HT1080 (cell line): ENCODE measurements at places on chromosomes 16 and 17. TPM values are rescaled to one million over a fixed set of nuclear protein-coding genes. Genes with fewer than 3 reads are reported as not detected.

SAMD14 gene
- 0.50 TPM in 1 of 2 replicates, not detected in the other for total RNA-seq

SLC6A2 gene
- not detected in 2 replicates for total RNA-seq

DNA sequence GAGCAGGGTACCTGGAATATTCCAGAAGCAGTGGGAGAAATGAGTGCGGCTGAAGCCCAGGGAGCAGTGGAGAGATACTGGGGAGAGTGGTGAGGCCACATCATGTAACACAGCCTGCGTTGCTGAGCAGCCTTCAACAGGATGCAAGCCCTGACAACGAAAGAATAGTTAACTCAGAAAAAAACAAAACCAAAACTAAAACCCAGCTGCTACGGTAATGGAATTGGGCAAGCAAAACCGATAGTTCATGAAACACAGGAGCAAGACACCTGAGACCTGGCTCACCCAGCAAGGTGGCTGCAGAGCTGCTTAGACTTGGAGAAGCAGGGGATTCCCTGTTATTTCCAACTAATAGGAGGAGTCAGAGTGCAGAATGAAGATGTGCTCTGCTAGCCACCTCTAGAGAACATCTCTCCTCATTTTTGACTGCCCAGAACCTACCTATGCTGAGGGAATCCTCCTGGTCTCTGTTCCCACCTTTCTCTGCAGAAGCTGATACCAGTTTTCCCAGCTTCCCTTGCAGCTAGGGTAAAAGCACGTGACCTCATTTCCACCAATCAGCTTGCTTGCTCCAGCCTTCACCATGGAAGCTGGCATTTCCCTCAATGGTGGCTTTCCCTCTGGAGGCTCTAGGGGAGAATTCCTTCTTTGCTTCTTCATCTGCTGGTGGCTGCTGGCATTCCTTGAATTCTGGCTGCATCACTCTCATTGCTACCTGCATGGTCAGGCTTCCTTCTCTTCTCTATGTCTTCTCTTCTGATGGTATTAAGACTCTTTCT, 59.4 kb upstream of the XYLT1 start:
- no peak for DNase-seq

DNA sequence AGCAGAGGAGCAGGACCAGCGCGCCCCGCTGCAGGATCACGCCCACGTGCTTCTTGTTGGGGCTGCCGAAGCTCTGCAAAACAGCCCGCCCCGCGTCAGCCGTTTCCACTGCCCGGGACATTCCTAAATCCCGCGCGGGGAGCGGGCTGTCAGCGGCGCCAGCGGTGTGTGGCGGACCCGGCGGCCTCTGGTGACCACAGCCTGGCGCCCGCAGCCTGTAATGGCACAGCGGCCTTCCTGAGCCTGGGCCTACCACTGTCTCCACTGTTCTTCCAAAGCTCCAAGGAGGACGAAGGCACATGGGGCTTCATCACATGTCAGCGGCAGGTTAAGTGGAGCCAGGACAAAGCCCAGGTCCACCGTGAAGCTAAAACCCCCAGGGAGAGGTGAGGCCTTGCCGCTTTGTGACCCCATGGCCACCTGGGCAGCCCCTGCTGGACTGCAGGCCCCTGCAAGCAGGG, 2.5 kb downstream of the SLC47A2 start:
- no peak for DNase-seq

DNA sequence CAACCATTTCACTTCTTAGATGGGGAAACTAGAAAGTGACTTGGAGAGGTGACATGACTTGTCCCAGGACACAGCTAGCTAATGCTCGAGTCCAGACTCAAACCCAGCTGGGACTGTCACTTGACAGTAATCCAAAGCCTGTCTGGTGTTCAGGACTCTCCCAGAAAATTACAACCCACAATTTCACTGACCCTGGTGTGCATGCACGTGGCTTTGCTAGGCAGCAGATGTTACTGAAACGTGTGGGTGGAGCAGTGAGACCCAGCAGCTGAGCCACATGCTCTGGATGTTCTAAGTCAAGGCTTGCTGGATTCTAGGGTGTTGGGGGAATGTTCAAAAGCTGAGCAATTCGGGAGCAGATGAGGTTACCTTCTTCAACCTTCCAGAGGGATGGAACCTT, 364.6 kb downstream of the GRIN2A start:
- no peak for DNase-seq
